ENCODE measurements at places on chromosomes 7 and 10.

GRCh38 chr7:157994319-157994718 lies 593.3 kb downstream of the PTPRN2 start:
- no peak for DNase-seq

GRCh38 chr7:80675090-80675489 lies 36.6 kb downstream of the CD36 start:
- no peak for DNase-seq

DNA sequence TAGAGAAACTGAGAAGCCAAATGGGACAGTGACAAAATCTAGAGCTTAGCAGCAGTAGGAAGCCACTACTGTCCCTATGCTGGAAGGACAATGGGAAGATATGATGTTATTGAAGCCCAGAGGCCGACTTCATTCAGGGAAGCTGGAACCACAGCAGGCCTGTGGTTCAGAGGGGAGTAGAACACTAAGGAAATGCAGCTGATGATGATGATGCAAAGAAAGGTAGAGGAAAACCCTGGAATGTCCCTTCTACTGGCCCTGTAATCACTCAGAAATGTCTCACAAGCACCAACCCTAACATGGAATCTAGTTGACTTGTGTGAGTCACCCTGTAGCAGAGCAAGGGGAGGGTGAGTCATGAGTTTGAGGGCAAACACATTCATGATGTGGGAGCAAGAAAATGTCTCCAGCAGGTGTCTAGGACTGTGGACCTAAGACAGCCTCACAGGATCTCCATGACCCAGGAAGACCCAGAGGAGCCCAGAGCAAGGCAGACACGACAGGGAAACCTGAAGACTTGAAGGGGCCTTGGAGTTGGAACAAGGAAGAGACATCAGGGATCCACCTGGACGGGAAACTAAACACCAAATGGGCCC lies 37.0 kb upstream of the LRRC17 start:
- no peak for DNase-seq

DNA sequence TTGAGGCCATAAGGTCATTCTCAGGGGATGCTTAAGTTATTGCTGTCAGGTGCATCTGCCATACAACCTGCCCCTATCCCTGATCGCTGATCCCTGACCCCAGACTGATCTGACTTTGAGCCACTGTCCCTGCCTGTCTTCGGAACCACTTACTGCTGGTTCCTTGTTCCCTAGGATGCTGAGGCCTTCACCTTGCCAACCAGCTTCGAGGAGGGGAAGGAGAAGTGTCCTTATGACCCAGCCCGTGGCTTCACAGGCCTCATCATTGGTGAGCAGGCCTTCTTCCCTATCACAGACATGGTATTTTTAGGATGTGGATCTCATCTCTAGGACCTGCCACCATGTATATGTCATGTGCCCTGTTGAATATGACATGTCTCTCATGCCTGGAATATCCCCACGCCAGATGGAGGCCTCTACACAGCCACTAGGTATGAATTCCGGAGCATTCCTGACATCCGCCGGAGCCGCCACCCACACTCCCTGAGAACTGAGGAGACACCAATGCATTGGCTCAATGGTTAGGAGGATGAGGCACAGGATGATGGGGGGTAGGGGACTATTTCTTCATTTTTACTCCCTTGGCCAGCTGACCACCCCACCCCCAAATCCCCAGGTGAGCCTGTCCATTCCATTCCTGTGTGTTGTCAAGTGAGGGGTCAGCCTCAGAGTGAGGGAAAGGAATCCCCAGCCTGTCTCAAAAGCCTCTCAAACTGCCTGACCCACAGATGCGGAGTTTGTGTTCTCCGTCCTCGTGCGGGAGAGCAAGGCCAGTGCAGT lies 9.0 kb downstream of the MRPL43 start:
- DNase-seq = no peak

DNA sequence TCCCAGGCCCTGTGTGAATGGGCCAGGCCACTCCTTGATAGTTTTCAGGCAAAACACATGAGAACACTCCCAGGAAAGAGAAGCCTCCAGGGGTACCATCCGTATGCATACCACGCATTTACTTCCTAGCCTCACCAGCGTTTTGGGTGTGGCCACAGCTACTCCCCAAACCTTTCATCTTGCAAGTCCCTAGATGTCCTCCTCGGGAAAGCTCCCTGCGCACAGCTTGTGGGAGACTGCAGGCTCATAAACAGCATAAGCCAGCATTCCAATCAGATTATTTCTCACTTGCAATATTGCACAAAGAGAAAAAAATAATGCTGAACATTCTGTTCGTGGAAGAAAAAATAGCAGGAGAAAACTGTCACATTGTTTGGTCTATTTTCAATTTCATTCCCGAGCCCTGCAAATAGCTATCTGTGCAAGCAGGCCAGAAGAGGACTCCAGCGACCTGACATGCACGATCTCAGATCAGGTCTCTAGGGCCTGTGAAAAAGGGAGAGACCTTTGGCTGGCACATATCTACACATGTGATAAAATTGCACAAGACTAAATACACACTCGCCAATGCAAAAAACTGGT lies 175.6 kb downstream of the PLXNA4 start:
- DNase-seq = no peak

DNA sequence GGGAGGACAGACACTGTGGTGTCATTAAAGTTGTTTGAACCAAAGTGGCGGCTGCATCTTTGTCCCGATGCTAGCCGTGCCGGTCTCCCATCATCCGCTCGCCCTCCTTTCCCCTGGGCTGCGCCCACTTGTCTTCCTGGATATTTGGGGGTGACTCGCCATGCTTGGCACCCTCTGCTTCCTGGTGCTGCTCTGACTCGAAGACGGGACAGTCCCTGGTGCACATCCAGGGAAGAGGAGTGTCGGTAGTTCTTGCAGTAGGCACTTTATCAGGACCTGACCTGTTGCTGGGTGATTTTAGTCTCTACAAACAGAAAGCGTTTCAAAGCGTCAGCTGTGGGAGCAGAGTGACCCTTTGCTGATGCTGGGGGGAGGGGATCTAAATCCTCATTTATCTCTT lies 68.3 kb upstream of the DNAJB6 start:
- DNase-seq = no peak

DNA sequence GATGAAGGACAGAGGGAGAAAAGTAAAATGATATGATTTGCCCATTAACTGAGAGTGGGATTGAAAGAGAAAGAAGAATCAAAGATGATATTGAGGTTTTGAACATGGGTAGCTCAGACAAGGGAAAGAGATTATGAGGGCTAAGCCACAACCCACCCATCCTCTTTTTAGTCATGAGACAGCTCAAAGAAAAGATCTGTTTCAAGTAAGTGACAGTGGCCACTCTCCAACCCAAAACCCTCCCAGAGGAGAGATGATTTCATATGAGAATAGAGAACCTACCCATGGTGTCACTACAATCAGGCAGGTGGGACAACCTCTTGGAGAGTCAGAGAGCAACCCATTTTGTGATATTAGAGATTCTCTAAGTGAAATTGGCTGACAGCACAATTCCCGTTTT lies 32.2 kb downstream of the PLXNA4 start:
- DNase-seq = no peak

DNA sequence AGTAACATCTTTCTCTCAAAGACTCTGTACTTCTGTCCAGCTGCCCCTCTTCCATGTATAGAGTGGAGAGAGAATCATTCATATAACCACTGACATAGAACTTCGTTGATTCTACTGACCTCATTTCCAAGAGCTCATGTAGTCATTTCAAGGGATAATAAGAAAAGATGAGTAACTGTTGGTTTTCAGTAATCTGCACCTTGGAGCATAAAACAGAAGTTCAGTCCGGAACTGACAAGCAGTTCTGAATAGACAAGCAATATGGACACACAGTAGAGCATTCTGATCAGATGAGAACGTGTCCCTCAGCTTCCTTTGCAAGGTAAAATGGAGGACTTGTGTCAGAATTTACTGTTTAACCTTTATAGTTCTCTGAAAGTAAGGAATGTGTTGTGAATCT lies 847.1 kb downstream of the REEP3 start:
- no peak for DNase-seq

GRCh38 chr7:110541962-110542361 lies 549.0 kb upstream of the LRRN3 start:
- DNase-seq = no peak

DNA sequence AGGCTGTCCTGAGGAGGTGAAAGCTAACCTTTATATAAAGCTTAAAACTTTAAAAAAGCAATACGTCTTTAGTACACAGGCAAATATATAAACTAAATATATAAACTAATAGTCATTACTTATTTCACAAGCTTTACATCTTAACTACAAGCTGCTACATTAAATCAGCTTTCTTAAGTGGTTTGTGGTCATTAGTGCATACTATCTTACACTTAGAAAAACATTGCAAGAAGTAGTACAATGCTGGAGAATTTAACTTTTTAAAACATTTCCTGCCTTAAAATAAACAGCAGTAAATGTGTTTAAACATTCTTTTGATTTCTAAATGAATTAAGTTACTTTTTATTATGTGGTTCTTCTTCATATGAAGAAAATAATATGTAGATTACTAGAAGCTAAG lies 36.3 kb downstream of the MET start:
- no peak for DNase-seq

DNA sequence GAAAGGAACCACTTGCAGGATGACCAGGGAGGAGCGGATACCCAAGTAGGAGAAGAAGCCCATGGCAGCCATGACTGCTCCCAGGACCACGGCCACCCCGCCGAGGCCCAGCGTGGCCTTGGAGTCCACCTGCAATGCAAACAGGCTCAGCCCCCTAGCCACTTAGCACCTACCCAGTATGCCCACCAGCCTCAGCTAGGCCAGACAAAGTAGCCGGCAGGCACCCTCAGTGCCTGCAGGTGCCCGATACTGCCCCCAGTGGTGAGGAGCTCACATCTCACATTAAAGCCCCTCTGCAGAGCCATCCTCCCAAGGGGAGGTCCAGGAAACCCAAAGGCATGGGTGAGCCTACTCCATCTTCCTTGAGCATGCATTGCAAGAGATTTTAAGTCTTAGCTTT lies 6.6 kb downstream of the NPC1L1 start:
- peak; percentile 60 for DNase-seq

GRCh38 chr10:1115607-1115955 lies 59.4 kb downstream of the WDR37 start:
- no peak for DNase-seq

- peak; percentile 67 for DNase-seq
These were observed 717.5 kb upstream of the LRRN3 start for GRCh38 chr7:110373416-110373815.

DNA sequence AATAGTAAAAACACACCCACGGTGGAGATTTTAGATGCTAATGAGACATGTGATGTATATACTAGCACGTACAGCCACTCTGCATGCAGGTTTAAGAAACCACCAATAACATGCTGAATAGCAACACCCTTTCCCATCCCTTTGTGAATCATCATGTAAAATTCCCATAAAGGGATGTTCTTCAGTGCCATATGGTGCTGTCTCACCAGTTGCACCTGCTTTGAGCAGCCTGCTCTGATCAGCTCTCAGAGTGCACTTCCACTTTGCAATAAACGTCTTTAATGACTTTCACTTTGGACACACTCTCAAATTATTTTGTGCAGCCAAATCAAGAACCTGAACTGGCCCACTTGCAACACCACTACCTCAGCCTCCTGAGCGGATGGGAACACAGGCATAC lies 615.0 kb downstream of the ANKRD7 start:
- DNase-seq = no peak

- no peak for DNase-seq
These were observed 14.8 kb downstream of the ZNF33A start for GRCh38 chr10:38025283-38025682.

GRCh38 chr7:12968836-12969422 lies 281.5 kb downstream of the ARL4A start:
- no peak for DNase-seq

DNA sequence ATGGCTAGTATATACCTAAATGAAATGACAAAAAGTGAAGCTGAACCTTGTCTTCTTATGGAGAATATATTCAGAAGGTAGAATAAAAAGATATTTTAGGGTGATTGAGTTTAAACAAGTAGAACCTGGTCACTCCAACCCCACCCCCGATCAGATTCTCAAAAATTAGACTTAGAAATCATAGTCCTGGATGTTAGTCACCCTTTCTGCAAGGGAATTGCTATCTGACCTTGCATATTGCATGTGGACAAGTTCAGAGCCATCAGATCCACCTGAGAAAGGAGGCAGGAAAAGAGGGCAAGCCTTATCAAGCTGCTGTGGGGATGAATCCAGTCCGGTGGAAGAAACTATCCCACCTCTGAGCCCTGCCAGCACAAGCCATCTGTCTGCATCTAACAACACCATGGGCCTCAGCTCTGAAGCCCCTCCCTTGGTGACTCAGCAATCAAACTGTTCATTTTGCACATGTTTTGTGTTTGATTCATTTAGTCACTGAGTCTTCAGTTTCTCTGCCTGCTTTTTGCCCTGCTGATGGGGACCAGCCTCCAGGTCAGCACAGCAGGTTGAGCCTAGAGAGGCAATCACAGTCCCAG lies 727.3 kb downstream of the AUTS2 start:
- no peak for DNase-seq

DNA sequence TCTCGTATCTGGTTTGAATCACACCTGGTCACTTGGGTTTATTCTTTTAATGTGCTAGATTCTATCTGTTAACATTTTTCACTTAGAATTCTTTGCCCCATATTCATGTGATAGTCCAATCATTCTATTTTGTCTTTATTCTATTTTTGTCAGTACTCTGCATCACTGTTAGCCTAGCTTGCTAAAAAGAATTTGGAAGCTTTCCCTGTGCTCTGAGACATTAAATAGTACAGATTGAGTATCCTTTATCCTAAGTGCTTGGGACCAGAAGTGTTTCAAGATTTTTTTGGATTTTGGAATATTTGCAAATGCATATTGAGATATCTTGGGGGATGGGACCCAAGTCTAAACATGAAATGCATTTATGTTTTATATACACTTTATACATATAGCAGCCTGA lies 51.0 kb downstream of the RALA start:
- no peak for DNase-seq

- no peak for DNase-seq
These were observed 24.1 kb upstream of the SEMA3A start for GRCh38 chr7:84218681-84219080.

DNA sequence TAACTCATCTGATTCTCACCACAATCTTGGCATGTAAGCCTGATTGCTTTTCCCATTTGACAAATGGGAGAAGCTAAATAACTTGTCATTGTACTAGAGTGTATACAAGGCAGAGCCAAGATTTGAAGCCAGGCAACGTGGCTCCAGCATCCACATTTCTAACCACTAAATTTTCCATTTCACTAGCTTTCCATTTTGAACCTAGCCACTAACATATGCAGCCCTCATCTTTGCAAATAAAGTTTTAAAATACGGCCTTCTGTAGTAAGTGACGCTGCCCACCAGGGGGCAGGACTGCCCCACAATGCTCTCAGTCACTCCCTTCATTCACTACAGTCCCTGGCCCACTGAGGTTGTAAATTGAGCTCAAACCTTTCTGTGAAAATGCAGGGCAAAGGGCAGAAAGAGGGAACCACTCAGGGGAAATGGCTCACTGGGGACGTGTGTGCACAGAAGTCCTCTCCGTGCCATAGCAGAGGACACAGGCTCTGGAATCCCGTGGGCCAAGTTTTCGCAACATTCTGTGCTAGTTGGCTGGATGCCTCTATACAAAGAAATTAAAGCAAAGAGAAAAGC lies 315.7 kb downstream of the TNS3 start:
- peak; percentile 86 for DNase-seq

- DNase-seq = no peak
These were observed 669.3 kb upstream of the LRRN3 start for GRCh38 chr7:110421490-110422241.

Measured in eye (tissue), 1 donor.